A549 treated with RU486 at 1 μM for 4 hours (cell line): ENCODE measurements at places on chromosomes 1 and 21. TPM values are rescaled to one million over a fixed set of nuclear protein-coding genes. Genes with fewer than 3 reads are reported as not detected.

The TNNT2 gene
- 0.17 to 0.27 TPM in 2 of 5 replicates, not detected in the others for total RNA-seq

The AMY1C gene
- total RNA-seq, result not detected in 5 replicates

The MSH4 gene
- total RNA-seq, result not detected in 5 replicates

The TMEM51 gene
- 35.3 to 44.2 TPM (median 41.6 TPM) in 5 replicates for total RNA-seq

The VWA5B1 gene
- total RNA-seq, result not detected in 5 replicates

The CD247 gene
- 0.15 to 0.34 TPM (median 0.24 TPM) in 5 replicates for total RNA-seq

The S100A7 gene
- total RNA-seq, result not detected in 5 replicates

The FGR gene
- 0.06 to 0.09 TPM in 2 of 5 replicates, not detected in the others for total RNA-seq

The CD5L gene
- not detected in 5 replicates for total RNA-seq

The GSTM1 gene
- total RNA-seq, result not detected in 5 replicates

The OR2M7 gene
- not detected in 5 replicates for total RNA-seq

The KRTAP11-1 gene
- total RNA-seq, result not detected in 5 replicates

The IVL gene
- 0.08 TPM in 1 of 5 replicates, not detected in the others for total RNA-seq

The CEP350 gene
- total RNA-seq, result 6.7 to 12.4 TPM (median 12.3 TPM) in 5 replicates
